NCI-H1092 treated with DMSO at 0.1 percent for 48 hours (cell line): ENCODE measurements at places on chromosomes 16 and 17.

- DNase-seq, result peak; percentile 83
These were observed 628 bp upstream of the BLMH start for GRCh38 chr17:30292286-30292858.

- DNase-seq, result no peak
These were observed 425.1 kb downstream of the SLC39A11 start for GRCh38 chr17:72667096-72668063.

DNA sequence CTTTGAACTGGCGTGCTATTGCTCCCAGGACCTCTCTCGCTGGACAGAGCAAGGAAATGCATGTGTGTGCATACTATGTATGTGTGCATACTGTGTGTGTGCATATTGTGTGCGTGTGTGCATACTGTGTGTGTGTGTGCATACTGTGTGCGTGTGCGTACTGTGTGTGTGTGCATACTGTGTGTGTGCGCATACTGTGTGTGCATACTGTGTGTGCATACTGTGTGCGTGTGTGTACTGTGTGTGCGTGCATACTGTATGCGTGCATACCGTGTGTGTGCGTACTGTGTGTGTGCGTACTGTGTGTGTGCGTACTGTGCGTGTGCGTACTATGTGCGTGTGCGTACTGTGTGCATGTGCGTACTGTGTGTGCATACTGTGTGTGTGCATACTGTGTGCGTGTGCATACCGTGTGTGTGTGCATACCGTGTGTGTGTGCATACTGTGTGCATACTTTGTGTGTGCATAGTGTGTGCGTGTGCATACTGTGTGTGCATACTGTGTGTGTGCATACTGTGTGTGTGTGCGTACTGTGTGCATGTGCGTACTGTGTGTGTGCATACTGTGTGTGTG is 89.4 kb downstream of the RPTOR start:
- DNase-seq, result no peak

- DNase-seq, result no peak
These were observed 40.8 kb upstream of the BHLHA9 start for GRCh38 chr17:1229349-1229899.

- no peak for DNase-seq
These were observed 1.8 kb upstream of the WIPI1 start for GRCh38 chr17:68459037-68459639.

DNA sequence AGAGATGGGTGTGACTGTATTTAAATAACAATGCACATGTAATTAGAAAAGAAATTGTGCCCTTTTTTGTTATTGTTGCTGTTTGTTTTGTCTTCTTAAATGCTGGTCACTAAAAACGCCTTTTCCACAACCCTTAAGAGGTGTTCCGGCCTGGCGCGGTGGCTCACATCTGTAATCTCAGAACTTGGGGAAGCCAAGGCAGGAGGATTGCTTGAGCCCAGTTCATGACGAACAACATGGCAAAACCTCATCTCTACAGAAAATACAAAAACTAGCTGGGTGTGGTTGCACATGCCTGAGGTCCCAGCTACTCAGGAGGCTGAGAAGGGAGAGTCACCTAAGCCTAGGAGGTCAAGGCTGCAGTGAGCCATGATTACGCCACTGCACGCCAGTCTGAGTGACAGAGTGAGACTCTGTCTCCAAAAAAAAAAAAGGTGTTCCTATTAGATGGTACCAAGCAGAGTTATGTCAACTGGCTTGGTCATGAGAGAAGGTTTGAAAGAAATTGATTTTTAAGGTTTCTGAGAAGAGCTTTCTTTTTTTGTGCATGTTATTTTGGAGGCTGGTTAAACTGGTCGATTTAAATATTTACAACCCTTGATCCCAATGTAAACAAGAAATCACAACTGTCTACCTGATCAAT is 23.5 kb upstream of the RFFL start:
- DNase-seq, result no peak

DNA sequence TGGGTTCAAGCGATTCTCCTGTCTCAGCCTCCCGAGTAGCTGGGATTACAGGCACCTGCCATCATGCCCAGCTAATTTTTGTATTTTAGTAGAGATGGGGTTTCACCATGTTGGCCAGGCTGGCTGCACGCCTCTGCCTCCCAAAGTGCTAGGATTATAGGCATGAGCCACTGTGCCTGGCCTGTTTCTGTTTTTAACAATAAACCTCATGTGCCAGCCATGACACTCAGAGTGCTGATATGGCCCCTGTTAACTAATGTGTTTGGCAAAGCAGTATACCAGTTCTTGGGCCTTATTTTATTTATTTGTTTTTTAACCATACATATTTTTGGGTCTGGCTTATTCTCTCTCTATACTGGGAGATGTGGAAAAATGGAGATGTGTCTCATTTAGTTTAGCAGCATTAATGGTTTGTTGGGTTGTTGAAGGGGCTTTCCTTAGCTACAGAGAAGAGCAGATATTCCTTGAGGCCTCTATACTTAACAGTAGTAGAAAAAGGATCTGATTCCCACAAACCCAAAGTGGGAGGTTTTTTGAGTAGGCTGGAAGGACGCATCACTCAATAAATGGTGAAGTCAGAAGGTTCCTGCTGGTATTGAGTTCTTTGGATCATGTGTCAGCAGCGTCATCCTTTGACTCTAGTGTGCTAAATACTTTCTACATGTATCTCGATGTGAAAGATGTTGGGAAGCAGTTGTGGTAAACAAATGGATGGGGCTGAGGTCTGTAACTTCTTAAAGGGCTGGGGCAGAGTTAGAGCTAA is 16.2 kb upstream of the CDK5R1 start:
- DNase-seq, result no peak

GRCh38 chr16:76669288-76669687 is 392.1 kb downstream of the CNTNAP4 start:
- DNase-seq, result no peak

- DNase-seq, result no peak
These were observed 16.5 kb upstream of the SPNS3 start for GRCh38 chr17:4417129-4417667.

DNA sequence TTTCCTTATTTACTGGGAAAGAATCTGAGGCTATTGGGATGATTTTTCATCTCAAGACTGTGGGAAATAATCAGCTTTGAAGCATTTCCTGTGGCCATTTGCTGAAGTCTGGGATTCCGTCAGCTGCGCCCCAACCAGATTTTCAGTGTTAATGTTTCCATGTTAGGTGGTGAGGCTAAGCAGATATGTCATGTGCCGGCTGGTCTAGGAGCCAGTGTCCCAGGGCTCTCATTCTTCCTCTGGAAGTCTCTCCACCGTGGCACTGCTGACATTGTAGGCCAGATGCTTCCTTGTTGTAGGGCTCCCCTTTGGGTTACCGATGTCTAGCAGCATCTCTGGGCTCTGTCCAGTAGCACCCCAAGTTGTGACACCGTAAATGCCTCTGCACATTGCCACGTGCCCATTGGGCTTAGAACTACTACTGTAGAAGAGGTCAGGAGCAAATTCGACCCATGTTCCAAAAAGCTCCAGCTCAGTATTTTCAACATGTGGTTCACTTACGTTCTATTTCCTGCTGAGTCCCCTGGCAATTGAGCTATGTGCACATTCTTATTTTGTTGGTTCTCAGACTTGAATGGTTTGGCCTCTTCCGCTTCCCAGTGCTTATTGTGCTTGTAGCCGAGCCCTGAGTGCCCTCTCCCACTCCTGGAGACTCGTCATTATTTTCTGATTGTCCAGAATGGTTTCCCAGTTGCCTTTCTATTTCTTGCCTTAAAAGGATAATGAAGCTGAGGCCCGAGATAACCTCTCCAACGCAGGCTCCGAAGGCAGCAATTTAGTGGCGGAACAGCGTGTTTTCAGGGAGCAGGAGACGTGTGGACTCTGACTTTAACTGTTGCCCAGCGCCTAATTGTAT is 82.2 kb downstream of the SPECC1 start:
- DNase-seq, result no peak

- no peak for DNase-seq
These were observed 13.3 kb downstream of the ARL2BP start for GRCh38 chr16:57258226-57258909.

DNA sequence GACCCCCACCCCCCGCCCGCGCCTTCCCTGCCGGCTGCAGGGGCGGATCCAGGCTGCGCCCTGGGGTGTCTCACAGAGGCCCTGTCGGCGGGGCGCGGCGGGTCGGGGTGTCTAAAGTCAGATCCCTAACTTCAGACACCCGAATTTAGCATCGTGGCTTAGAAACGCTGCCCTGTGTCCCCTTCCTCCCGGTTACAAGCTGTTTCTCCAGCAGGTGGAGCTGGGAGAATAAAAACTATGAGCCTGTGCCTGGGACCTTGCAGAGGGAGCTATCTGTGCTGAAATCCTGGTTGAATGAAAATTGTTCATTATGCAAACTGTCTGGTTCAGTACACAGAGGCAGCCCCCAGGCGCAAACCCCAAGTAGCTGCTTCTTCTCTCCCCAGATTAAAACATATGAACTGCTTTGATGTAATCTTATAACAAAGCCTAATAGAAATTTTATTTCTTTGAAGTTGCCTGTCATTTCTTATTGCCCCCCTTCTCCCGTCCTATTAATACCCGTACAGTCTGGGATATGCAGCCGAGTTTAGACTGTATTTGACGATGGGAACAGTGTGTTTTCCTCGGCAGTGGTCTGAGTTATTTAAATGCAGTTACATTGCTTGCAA is 79.0 kb downstream of the RPA1 start:
- peak; percentile 73 for DNase-seq

GRCh38 chr17:30503558-30503957 is 26.4 kb downstream of the GOSR1 start:
- DNase-seq, result no peak

GRCh38 chr16:20812510-20812909 is 6.2 kb downstream of the REXO5 start:
- DNase-seq, result no peak

DNA sequence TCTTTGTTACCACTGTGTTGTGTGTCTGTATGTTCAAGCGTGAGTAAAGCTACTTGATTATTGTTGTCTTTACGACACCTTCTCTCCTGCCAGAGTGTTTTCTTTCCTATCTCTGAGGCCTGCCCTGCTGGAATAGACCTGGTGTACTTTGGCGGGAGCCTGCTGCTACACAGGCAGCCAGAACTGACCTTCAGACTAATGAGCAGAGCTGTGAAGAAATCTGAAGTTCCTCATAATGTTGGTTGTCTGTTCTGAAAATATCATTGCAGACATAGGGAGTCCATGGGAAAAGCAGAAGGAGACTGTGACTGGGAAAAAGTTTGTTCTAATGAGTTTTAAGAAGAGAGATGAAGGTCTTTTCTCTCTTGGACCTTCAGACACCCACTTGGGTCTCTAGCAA is 9.8 kb downstream of the RHOT1 start:
- no peak for DNase-seq

- DNase-seq, result no peak
These were observed 19.3 kb downstream of the SPECC1 start for GRCh38 chr17:20028443-20028842.

GRCh38 chr17:56752263-56752836 is 81.4 kb downstream of the C17orf67 start:
- DNase-seq, result no peak

- DNase-seq, result no peak
These were observed 506 bp upstream of the COG7 start for GRCh38 chr16:23453338-23454052.

GRCh38 chr16:50596762-50597450 is 48.7 kb downstream of the NKD1 start:
- DNase-seq, result no peak

DNA sequence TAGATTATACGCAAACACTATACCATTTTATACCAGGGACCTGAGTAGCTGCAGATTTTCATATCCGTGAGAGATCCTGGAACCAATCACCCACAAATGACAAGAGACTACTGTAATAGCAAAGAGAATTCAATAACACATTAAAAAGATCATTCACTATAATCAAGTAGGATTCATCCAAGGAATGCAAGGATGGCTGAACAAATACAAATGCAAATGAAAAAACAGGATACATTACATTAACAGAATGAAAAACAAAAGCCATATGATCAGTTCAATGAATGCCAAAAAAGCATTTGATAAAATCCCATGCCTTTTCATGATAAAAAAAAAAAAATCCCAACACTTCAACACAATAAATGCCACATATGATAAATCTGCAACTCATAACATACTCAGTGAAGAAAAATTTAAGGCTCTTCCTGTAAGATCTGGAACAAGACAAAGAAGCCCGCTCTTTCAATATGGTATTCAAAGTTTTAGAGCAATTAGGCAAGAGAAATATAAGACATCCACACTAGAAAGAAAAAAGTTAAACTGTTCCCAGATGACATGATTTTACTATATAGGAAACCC is 29.0 kb downstream of the N4BP1 start:
- no peak for DNase-seq

DNA sequence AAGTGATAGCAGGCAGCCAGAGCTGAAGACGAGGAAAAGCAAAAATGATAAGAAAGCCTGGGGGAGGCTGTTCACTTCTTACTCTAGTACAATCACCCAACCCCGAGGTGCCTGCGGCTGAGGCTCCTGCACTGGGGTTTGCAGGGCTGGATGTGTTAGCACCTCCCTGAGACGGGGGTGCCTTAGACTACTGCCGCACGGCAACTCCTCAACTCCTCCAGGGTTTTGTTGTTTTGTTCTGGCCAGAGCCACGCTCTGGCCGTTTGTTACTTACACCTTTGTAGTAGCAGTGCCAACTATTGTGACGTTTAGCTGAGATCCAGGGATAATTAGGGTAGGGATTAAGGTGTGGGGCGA is 51.5 kb downstream of the LDHD start:
- no peak for DNase-seq

DNA sequence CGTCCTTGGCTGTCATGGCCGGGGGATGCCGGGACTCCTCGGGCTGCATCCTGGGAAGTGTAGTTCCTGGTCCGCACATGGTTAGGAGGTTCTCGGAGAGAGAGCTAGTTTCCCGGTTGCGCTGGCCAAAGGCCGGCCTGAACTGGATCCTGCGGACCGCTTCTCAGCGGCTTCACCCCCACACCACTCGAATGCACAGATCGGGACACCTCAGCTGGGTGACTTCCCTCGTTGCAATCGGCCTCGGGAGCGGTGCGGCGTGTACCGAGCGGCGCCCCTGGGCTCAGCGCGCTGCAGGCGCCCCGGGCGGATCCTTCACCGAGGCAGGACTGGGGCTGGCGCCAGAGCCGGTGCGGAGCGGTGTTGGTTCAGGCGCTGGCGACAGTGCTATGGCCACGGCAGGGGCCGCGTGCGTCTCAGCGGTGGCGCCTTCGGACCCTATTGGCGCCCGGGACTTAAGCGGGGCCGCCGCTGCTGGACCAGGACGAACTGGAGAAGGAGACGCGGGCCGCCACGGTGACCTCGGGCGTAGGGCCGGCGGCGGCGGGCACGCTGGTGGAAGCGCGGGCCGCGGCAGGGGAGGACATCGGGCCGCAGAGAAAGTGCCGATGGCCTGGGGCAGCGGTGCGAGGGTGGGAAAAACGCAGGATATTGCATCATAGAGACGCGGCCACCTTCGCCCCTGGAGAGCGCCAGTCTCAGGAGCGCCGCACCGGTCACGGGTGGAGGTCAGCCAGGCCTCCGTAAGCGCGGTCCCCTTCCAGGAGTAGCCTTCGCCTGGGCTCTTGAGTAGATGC is 11.4 kb downstream of the ZNF629 start:
- DNase-seq, result peak; percentile 79

GRCh38 chr16:23504453-23505179 is 5.7 kb downstream of the GGA2 start:
- no peak for DNase-seq

- no peak for DNase-seq
These were observed 13.6 kb downstream of the HEATR6 start for GRCh38 chr17:60065136-60065535.
